Spinal cord (tissue), 10 donors: ENCODE measurements at places on chromosomes 2 and 18. TPM values are rescaled to one million over a fixed set of nuclear protein-coding genes. Genes with fewer than 3 reads are reported as not detected.

- H3K27me3 ChIP-seq = no peaks in the 10 kb centered on the region
- H3K4me1 ChIP-seq = peaks cover 18% of the 10 kb centered on the region
- H3K36me3 ChIP-seq = no peaks in the 10 kb centered on the region
- H3K27ac ChIP-seq = no peak overlapping the region
- no peak overlapping the region for H3K4me3 ChIP-seq
Measured at GRCh38 chr2:134141598-134142340, 112.1 kb upstream of the MGAT5 start.

DNA sequence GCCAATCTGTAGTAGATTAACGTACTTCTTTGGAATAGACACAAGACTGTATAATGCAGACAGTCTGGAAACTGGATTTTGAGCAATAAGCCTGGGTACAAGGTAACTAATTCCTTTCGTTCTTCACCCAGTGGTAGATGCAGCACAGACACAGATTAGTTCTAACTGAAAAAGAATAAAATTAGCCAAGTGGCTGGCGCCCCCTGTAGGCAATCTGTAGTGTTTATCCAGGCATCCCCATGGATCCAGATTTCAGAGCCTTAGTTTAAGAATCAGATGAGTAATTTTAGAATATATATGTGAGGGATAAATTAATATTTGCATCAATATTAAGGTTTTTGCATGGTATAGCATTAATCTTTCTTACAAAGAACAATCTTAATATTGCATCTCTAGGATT lies 563.9 kb downstream of the DCC start:
- no peak overlapping the region for H3K4me3 ChIP-seq
- no peak for DNase-seq
- H3K27ac ChIP-seq = no peak overlapping the region
- H3K27me3 ChIP-seq = no peaks in the 10 kb centered on the region
- peaks cover 5% of the 10 kb centered on the region for H3K4me1 ChIP-seq

- H3K4me3 ChIP-seq = no peak overlapping the region
- no peaks in the 10 kb centered on the region for H3K36me3 ChIP-seq
- H3K4me1 ChIP-seq = peaks cover 21% of the 10 kb centered on the region
- peaks cover 20% of the 10 kb centered on the region for H3K27me3 ChIP-seq
Measured at GRCh38 chr2:96112501-96113366, 3.6 kb downstream of the ADRA2B start.

Gene SLC16A14
- total RNA-seq = 45.9 TPM

- H3K27ac ChIP-seq = no peak overlapping the region
- peaks cover 21% of the 10 kb centered on the region for H3K4me1 ChIP-seq
- no peaks in the 10 kb centered on the region for H3K36me3 ChIP-seq
- H3K4me3 ChIP-seq = no peak overlapping the region
Measured at GRCh38 chr2:236714080-236714479, 144.5 kb downstream of the ACKR3 start.

GRCh38 chr18:22711192-22711685 lies 221.9 kb upstream of the RBBP8 start:
- H3K4me1 ChIP-seq = peaks cover 3% of the 10 kb centered on the region
- H3K27me3 ChIP-seq = no peaks in the 10 kb centered on the region
- no peak overlapping the region for H3K27ac ChIP-seq

Gene MERTK
- total RNA-seq = 16.8 TPM

Gene TFCP2L1
- 0.30 TPM for total RNA-seq

DNA sequence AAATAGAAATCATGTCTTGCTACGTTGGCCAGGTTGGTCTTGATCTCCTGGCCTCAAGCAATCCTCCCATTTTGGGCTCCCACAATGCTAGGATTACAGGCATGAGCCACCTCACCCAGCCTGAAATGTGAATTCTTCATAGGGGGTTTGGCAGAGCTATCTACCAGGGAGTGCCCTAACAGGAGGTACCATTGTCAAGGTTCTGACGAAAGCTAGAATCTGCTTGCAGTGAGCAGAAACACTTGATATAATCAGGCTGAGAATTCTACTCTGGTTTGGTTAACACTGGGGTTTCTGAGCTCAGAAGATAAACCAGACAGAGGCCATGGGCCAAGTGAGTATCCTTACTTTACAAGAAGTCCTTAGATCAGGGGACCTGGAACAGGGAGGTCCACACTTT lies 7.2 kb upstream of the LAMA3 start:
- DNase-seq = no peak
- no peaks in the 10 kb centered on the region for H3K4me1 ChIP-seq
- no peak overlapping the region for H3K4me3 ChIP-seq
- H3K27ac ChIP-seq = no peak overlapping the region
- H3K36me3 ChIP-seq = no peaks in the 10 kb centered on the region

Gene RNU2-63P
- total RNA-seq = 30.7 TPM
